Cardiac muscle cell (in vitro differentiated cells and primary cell): ENCODE measurements at places on chromosomes 3 and 15. TPM values are rescaled to one million over a fixed set of nuclear protein-coding genes. Genes with fewer than 3 reads are reported as not detected.

Gene PTPRG
- 35.1 and 45.7 TPM in 2 replicates for total RNA-seq

Gene ICE2
- total RNA-seq = 19.8 and 41.5 TPM in 2 replicates

Gene MYL3
- 2,390 and 3,091 TPM in 2 replicates for total RNA-seq

GRCh38 chr15:73845507-73845906 lies 27.9 kb upstream of the TBC1D21 start:
- H3K4me3 ChIP-seq = no peak overlapping the region
- peaks cover 3% of the 10 kb centered on the region for H3K27me3 ChIP-seq
- H3K4me1 ChIP-seq = no peaks in the 10 kb centered on the region
- DNase-seq = no peak

DNA sequence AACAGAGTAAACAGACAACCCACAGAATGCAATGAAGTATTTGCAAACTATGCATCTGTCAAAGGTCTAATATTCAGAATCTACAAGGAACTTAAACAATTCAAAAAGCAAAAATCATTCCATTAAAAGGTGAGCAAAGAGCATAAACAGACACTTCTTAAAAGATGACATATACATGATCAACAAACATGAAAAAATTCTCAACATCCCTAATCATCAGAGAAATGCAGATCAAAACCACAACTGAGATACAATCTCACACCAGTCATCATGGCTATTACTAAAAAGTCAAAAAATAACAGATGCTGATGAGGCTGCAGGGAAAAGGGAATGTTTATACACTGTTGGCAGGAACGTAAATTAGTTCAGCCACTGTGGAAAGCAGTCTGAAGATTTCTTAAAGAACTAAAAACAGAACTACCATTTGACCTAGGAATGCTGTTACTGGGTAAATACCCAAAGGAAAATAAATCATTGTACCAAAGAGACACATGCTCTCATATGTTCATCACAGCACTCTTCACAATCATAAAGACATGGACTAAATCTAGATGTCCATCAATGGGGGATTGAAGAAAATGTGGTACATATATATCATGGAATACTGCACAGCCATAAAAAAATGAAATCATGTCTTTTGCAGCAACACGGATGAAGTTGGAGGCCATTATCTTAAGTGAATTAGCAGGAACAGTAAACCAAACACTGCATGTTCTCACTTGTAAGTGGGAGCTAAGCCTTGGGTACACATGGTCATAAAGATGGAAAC lies 393.3 kb upstream of the CBLB start:
- DNase-seq = no peak
- H3K36me3 ChIP-seq = no peaks in the 10 kb centered on the region
- H3K27ac ChIP-seq = no peak overlapping the region
- no peak overlapping the region for H3K4me3 ChIP-seq
- peaks cover 6% of the 10 kb centered on the region for H3K4me1 ChIP-seq

GRCh38 chr3:54731732-54732445 lies 196.0 kb downstream of the LRTM1 start:
- DNase-seq = no peak
- H3K27ac ChIP-seq = no peak overlapping the region
- H3K36me3 ChIP-seq = no peaks in the 10 kb centered on the region

DNA sequence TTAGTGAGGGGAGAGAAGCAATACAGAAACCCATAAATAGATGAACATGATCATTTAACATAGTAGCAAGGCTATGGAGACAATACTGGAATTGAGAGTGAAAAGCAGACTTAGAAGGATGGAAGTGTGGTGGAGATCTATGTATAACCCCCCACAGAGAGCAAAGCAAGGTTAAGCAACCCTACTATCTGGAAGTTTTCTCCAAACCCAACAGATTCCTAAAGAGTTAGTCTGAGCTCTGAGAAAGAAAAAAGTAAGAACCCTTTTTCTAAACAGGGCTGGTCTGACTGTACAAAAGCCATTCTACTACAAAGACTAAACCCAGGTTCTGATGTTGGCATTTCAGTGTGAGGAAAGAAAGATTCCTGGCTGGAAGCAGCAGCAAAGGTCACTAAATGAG lies 153.2 kb downstream of the WNT5A start:
- H3K4me3 ChIP-seq = no peak overlapping the region
- H3K27ac ChIP-seq = no peak overlapping the region
- peak; percentile 54 for DNase-seq
